NCI-H1048 (cell line): ENCODE measurements at places on chromosomes 3 and 15.

GRCh38 chr15:87662575-87662974, 594.0 kb downstream of the NTRK3 start:
- no peak for DNase-seq

- DNase-seq = no peak
Observed at GRCh38 chr15:42233107-42233506, 25.0 kb upstream of the VPS39 start.

DNA sequence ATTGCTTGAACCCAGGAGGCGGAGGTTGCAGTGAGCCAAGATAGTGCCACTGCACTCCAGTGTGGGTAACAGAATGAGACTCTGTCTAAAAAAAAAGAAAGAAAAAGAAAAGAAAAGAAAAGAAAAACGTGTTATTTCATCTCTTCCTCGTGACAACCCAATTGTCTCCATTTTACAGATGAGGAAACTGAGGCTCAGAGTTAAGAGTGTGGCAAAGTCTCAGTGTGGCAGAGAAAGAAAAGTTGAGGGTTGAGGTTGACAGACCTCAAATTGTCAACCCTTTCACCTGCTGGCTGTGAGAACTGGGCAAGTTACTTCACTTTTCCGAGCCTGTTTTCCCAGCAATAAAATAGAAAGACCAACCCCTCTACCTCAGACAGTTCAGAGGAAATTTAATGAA, 59.6 kb downstream of the TM4SF4 start:
- no peak for DNase-seq

- DNase-seq = no peak
Observed at GRCh38 chr15:80503319-80503952, 99.3 kb downstream of the ARNT2 start.

DNA sequence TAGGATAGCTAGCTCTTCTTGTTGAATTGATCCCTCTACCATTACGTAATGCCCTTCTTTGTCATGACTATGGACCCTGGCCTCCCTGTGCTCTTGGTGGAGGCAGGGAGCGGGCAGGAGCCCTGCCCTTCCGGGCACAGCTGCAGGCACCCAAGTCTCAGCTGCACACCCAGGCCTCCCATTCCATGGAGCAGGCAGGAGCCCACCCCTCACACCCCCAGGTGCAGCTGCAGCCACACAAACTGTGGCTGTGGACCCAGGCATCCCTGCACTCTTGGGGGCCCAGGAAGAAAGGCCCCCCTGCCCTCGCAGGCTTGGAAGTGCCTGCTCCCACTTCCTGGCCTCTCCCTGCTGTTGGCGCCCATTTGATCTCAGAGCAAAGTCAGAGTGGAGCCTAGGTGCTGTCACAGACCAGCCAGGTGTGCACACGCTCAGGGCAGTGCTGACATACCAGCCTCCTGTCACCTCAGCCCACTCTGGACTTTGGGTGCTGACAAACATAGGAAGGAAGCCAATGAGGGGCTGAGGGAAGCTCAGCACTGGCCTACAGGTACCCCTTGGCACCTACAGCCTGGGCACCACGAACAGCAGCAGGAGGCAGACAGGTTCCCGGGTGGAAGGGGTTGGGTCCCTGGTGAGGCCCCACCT, 53.0 kb downstream of the SLMAP start:
- no peak for DNase-seq

DNA sequence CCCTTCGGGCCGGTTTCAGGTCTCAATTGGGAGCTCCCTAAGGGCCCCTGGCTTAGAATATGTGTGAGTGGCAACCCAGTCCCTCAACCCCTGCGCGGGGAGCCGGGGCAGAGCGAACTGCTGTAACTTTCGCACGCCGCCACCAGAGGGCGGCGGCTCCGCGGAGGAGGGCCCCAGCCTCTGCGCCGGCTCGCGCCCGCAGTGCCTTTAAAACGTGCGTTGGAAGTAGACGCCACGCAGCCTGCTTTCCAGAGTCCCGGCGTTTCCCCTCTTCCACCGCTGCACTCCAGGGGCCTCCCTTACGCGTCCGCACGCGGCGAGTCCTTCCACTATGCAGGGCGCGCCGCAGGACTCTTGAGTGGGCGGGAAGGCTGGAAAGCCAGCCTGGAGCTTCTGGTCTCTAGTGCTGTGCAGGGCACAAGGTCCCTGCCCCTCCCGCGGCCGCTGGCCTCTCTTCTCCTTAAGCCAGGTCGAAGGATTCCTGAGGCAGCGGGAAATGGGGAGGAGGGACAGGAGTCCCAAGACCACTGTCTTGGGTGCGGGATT, 23.7 kb upstream of the RNU6-1 start:
- DNase-seq = peak; percentile 53

GRCh38 chr3:66809595-66809958, 188.5 kb upstream of the KBTBD8 start:
- DNase-seq = no peak

- DNase-seq = no peak
Observed at GRCh38 chr3:14177580-14178246, 688 bp downstream of the XPC start.

GRCh38 chr3:168094877-168095610, 680 bp downstream of the GOLIM4 start:
- no peak for DNase-seq

DNA sequence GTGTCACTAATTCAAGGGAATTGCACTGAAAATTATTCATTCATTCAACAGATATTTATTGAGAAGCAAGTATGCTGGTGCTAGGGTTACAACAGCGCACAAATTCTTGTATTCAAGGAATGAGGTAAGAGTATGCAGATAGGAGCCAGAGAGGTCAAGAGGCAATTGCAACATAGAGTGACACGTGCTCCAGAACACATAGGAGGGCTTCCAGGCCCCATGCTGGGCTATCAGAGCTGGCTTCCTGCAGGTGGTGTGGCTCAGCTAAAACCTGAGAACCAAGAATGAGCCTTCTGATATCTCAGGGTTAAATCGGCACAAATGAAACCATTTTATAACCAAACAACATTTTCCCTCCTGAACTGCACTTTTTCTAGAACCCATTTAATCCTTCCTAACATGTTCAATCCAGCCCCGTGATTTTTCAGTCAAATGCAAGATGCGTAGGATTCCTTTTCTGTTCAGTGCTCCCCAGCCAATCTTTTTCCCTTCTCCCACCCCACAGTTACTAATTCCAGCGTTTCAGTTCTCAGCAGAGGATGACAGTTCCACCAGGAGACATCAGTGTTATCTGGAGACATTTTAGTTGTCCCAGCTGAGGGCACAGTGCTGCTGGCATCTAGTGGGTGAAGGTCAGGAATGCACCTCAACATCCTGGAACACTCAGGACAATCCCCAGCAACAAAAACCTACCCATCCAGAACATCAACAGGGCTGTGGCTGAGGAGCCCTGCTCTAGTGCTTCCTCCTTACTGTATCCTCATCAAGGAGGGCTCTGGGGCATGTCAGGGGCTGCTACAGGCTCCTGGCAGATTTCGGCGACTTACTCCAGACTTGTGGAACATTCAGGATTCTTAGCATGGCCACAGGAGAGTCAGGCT, 13.1 kb downstream of the CCR5AS start:
- no peak for DNase-seq

- no peak for DNase-seq
Observed at GRCh38 chr3:468172-468571, 271.6 kb downstream of the CHL1 start.

GRCh38 chr3:195079636-195080035, 191.3 kb downstream of the XXYLT1 start:
- DNase-seq = no peak

DNA sequence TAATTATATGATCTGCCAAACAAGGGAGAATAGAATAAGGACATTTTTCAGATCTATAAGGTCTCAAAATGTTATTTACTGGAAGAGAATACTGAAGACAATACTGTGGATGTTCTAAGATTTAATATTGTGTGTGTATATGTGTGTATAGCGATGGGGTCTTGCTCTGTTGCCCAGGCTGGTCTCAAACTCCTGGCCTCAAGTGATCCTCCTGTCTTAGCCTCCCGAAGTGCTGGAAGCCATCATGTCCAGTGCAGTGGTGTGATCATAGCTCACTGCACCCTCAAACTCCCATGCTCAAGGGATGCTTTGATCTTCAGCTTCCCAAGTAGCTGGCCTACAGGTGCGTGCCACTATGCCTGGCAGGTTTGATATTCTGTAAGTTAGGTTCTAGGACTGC, 91.3 kb downstream of the NBEAL2 start:
- DNase-seq = no peak

GRCh38 chr3:178440043-178440442, 96.2 kb upstream of the KCNMB2 start:
- DNase-seq = no peak

DNA sequence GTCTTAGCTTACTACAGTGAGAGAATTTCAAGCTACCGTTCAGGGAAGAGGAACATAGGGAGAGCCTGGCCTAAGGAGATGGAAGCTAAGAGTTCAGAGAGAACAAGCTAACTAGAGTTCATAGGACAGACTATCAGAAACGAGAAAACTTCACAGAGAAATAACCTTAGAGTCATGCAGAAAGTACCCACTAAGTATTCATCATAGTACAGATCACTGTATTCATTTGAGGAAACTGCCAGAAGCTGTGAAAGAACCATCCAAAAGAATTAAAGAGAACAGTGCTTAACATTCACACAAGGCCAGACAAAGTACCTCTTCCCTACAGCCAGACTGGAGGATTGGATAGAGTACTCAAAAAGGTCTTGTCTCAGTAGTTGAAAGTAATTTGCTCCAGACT, 15.2 kb upstream of the GBE1 start:
- DNase-seq = no peak

DNA sequence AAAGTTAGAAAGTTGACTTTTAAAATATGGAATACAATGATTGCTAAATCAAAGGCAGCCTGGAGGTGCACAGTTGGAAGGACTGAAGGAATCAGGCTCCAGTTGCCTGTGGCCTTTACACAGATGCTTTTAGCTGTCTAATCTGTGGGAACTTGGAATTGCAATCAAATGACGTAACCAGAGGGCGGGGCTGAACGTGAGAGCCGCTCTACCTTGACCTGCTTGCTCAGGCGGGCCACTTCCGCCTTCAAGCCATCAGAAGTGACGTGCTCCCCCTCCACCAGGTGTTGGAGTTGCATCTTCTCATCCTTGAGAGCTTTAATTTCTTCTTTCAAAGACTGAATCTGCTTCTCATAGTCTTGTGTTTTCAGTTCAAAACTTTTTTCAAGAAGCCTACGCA, 37.7 kb upstream of the GNB5 start:
- no peak for DNase-seq

DNA sequence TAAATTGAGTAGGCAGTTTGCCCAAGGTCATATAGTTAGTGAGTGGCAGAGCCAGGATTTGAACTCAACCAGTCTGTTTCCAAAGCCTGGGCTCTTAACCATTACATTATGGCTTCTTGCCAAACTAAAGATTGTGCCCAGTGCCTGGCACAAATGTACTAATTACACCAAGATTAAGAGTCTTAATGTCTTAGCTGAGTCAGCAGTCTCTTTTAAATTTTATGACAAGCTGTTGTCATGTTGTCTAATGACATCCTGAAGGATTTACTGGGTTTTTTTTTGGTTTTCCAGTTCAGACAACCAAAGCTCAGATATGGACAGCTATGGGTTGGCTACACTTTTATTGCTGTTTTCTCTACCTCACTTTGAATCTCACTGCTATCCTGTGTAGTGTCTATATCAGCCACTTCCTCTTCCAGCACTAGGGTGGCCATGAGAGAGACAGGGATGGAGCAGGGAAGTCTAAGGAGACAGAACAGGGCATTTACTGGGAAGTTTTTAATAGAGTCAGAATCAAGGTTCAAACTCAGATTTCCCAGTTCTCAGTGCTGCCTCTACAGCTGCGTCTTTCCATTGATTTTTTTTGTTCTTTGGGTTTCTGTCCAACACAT, 10.5 kb downstream of the FBXL2 start:
- no peak for DNase-seq
